Esophagus mucosa (tissue), 1 donor: ENCODE measurements at places on chromosomes 16 and 17. TPM values are rescaled to one million over a fixed set of nuclear protein-coding genes. Genes with fewer than 3 reads are reported as not detected.

- no peak for ATAC-seq
Measured at GRCh38 chr17:62802561-62803205, 5.4 kb downstream of the MARCHF10 start.

GRCh38 chr16:85443116-85443515, 170.0 kb upstream of the GSE1 start:
- ATAC-seq, result no peak

TPSAB1 gene
- total RNA-seq, result 4.6 TPM

- no peak for ATAC-seq
Measured at GRCh38 chr17:64502809-64503208, 3.3 kb downstream of the DDX5 start.

DNA sequence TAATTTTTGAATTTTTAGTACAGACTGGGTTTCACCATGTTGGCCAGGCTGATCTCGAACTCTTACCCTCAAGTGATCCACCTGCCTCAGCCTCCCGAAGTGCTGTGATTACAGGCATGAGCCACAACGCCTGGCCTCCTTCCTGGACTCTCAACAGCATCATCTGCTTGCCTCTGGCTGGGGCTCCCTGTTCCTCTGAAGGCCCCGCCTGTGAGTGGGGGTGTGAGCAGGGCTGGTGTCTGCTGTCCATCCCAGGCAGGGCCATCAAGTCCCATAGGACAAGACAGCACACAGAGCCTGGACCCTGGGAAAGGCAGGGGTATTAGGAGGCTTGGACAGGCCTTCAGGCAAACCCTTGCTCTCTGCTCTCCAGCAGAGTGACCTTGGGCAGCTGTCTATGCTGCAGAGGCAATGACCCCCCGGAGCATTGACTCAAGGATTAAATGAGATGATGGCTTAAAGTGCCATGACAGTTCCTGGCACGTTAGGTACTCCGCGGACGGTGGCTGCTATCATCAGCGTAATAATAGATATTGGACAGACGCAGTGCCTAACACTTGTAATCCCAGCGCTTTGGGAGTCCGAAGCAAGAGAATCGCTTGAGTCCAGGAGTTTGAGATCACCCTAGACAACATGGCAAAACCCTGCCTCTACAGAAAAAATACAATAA, 19.2 kb downstream of the SCNN1B start:
- ATAC-seq, result no peak

AOC3 gene
- total RNA-seq, result 5.7 TPM

GRCh38 chr17:37605813-37606505, 3.3 kb downstream of the SYNRG start:
- ATAC-seq, result no peak

DNA sequence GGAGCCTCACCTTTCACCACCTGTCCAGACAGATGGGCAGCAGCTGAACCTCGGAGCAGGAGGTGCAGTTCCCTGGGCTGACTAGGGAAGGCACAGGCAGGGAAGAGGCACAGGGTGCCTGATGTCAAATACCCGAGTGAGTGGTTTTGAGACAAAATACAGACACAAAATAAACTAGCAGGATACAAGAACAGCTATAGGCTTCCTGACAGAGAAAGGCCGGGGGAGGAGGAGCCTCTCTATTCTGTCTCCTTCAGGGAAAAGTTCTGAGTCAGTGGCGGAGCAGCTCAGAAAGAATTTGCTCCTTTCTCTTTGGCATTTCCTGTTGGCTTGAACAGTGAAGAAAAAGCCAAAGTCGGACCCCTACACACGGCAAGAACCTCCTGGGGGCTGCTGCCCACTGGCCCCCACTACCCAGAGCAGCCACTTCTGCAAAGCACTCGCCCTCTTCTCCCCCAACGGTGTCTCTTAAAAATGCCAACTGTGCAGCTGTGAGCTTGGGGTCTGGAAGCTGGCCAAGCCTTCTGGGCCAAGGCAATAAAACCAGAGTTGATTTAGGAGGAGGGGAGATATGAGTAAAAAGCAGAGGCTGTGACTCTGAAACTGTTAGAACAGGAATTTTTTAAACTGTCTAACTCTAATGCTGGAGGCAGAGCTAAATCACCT, 14.4 kb upstream of the FAAP100 start:
- ATAC-seq, result peak; percentile 62

SYT17 gene
- 2.0 TPM for total RNA-seq

- ATAC-seq, result no peak
Measured at GRCh38 chr17:3213587-3213986, 6.1 kb downstream of the OR1A1 start.

ERI2 gene
- total RNA-seq, result 15.4 TPM

DNA sequence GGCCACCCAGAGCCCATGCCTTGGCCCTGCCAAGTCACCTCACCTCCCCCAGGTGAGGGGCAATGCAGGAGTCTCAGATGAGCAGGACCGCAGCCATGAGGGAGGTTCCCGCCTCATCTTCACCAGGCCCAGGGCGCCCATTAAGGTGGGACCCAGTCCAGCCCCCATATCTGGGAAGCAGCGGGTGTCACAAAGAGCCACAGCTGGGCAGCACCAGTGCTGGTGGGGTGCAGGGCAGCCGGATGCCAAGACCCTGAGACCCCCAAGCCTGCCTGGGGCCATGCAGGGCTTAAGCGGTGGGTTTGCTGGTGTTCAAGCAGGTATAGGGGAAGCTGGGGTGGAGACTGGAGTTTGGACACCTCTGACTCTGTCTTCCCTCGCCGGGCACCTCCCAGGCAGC, 237.8 kb upstream of the GSE1 start:
- no peak for ATAC-seq

DNA sequence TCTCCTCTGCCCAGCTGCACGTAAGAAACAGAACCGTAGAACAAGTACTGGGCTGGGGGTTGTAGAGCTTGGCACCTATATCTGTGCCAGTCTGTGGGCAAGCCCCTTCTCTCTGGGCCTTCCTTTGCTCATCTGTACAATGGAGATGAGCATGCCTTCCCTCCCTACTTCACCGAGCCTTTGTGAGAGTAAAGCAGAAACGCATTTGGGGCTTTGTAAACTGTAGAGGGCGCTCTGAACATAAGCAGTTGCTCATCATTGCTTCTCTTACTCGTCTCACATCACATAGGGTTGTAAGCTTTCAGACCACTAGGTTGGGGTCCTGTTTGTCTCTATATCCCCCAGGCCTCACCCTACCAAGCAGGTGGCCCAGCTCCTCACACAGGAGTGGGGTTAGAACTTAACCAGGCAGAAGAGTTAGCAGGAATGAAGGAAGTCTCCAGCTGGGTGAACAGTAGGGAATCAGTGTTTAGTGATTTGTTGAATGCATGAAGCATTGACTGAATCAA, 15.1 kb downstream of the SAMD14 start:
- peak; percentile 12 for ATAC-seq

GRCh38 chr17:73758245-73758644, 114.0 kb upstream of the SDK2 start:
- ATAC-seq, result no peak

GRCh38 chr16:19235478-19235877, 50.1 kb upstream of the CLEC19A start:
- no peak for ATAC-seq

DNA sequence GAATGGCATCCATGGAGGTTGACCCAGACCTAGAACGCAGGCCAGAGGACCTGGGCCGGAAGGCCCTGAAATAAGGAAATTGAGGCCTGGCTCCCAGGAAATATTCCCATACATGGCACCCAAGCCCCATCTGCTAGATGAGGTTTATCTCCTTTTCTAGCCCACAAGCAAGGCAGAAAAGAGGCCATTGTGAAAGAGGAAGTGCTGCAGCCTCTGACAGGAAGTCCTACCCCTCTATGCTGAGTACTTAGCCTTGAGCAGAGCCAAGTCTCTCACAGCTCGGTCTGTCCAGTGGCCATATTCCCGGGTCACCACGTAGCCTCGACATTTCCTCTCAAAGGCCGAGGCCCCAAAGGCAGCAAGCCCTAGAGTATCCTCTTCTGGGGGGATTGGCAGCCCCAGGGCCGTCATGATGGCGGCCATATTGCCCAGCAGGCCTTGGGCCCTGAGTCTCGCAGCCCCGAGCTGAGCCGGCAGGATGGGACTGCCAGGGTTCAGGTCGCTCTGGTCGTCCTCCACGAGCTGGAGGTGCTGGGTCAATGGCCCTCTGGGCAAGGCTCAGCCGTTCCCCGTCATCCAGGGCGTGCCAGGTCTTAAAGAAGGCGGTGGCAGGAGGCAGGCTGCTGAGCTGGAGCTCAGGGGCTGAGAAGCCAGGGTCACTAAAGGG, 7.8 kb downstream of the CTF1 start:
- peak; percentile 14 for ATAC-seq

- peak; percentile 40 for ATAC-seq
Measured at GRCh38 chr17:58414596-58414997, 2.7 kb downstream of the RNF43 start.

GRCh38 chr16:88381820-88382451, 823 bp upstream of the ZNF469 start:
- ATAC-seq, result no peak

GRCh38 chr17:4100883-4101756, 41.7 kb downstream of the ZZEF1 start:
- peak; percentile 20 for ATAC-seq

DNA sequence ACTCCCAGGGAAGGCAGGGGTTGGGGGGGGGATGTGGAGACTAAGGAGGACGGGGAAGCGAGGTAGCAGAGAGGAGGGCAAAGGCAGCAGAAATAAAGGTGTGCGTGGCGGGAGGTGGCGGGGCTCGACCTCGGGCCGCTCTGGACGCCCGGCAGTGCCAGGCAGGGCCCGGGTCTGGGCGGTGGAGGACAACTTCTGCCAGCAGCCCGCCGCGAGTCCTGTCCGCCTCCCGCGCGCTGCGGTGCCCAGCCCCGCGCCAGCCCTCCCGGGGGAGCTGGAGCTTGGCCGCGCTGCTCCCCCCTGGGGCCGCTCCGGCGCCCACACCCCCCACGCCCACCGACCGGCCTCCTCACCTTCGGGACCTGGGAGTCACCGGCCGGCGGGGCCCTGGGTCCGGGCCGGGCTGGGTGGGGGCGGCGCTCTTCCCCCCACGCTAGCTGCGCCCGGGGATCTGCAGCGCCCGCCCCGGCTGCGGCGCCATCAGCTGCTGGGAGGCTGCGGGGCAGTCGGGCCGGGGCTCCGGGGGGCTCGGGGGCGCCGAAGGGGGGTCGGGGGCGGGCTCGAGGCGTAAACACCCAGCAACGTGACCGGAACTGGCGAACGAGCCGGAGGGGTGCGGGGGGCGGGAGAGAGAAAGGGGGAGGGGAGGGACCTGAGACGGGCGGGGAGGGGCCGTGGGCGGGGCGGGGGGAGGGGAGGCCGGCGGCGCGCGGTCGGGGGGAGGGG, at the start of gene CCDC92B:
Gene CCDC92B, minus strand, starts transcription at position 595 of the 726 bp plus-strand sequence. CDS start 14,507 bp downstream, outside the sequence.
- ATAC-seq, result peak; percentile 19

DNA sequence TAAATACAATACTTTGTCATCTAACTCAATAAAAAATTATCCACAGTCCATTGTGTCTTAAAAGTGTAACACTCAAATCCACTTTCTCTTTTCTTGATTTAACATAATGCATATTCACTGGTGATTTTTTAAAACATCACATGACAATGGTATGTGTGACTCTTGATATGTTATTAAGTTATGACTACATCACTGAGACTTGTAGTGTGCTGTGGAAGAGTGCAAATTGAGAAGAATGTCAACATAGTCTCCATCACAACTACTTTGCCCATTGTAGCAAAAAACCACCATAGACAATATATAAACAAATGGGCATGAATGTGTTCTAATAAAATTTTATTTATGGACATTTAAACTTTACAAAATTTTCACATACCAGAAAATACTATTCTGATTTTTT, 380.7 kb upstream of the PMFBP1 start:
- ATAC-seq, result no peak

- no peak for ATAC-seq
Measured at GRCh38 chr17:39064374-39064773, 87.1 kb downstream of the PLXDC1 start.

NTN1 gene
- 9.1 TPM for total RNA-seq

DHRS7C gene
- not detected for total RNA-seq

SMIM5 gene
- 10.1 TPM for total RNA-seq

GRCh38 chr16:85202631-85203461, 90.6 kb upstream of the CIBAR2 start:
- no peak for ATAC-seq

DNA sequence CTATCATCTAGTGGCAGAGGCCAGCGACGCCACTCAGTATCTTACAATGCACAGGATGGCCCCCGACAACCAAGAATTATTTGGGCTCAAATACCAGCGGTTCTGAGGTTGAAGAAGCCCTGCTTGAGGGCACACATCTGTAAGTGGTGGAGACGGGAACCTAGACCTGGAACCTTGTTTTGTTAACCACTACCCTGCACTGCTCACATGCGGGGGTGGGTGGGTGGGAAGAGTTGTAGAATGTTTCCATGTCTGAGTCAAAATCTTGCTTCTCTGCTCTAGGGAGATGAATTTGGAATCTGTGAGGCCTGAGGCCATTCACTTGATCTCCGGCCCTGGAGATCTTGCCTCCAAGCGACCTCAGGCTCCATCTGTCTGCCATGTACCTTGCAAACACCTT, 44.1 kb downstream of the ABCC1 start:
- ATAC-seq, result no peak

KRTAP1-1 gene
- not detected for total RNA-seq

DNA sequence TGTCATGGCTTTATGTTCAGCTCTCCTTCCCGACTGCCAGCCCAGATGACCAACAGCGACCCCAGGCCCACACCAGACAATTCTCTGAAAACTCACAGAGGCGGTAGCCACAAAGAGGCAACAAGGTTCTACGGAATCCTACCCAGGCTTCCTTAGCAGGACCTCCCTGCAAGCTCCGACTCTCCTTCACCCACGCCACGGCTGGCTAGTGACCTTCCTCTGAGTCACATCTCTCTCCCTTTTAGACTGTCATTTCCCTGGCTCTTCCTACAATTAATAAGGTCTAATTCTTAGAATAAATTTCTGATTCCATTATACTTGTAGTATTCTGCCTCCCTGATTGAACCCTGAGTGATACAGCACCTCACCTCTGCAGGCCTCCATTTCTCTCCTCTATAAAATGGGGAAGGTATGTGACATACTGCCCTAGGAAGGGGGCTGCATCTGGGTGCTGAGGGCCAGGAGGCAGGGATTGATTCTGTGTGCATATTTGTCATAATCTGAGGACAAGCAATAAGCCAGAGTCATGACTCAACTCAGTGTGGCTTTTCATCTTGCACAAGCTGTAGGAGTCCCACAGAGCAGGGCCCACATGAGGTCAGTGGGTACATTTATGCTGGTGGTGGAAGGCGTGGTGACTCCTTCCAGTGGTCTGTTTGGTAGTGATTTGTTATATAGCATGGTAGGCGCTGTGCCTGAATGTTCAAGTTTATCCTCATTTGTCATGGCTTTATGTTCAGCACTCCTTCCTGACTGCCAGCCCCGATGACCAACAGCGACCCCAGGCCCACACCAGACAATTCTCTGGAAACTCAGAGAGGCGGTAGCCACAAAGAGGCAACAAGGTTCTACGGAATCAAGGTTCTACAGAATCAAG, 46.2 kb downstream of the SMPD3 start:
- ATAC-seq, result no peak
